Foreskin fibroblast (primary cell): ENCODE measurements at places on chromosomes 6 and 20.

- DNase-seq = no peak
These were observed 73.6 kb downstream of the NOL4L start for GRCh38 chr20:32511358-32512046.

DNA sequence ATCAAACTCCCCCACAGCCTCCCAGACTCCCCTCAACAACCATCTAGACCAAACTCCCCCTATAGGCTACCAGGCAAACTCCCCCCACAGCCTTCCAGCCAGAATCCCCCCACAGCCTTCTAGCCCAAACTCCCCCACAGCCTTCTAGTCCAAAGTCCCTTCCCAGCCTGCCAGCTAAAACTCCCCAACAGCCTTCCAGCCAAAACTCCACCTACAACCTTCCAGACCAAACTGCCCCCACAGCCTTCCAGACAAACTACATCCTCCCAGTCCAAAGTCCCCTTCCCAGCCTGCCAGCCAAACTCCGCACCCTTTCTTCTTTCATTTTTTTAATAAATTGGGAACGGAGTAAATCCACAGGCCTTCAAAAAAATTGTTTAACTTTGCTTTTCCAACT is 37.4 kb upstream of the SYNDIG1 start:
- DNase-seq = no peak

DNA sequence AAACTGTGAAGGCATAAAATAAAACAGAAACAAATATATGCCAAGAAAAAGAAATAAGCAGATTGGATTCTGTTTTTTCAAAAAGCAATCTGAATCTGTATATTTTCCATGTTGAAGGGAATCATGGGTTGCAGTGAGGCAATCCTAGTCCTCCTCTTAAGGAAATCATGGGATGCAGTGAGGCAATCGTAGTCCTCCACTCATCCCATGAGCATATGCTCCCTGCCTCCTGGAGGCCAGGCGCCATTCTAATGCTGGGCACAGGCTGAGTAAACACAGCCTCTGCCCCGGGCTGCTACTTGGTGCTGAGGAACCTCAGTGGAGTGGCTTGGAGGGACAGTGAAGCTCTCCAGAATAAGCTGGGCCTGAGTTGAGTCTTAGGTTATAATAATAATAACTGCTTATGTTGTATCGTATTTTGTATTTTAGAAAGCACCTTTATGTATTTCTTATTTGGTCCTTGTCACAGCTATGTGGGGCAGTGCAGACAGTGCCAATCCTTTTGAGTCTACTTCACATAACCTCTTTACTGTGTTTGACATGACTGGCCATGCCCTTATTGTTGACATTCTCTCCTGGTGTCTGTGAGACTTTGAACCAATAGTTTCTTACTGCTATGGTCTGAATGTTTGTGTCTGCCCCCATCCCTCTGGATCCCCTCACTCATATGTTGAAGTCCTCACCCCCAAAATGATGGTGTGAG is 56.6 kb upstream of the CITED2 start:
- no peak for DNase-seq

DNA sequence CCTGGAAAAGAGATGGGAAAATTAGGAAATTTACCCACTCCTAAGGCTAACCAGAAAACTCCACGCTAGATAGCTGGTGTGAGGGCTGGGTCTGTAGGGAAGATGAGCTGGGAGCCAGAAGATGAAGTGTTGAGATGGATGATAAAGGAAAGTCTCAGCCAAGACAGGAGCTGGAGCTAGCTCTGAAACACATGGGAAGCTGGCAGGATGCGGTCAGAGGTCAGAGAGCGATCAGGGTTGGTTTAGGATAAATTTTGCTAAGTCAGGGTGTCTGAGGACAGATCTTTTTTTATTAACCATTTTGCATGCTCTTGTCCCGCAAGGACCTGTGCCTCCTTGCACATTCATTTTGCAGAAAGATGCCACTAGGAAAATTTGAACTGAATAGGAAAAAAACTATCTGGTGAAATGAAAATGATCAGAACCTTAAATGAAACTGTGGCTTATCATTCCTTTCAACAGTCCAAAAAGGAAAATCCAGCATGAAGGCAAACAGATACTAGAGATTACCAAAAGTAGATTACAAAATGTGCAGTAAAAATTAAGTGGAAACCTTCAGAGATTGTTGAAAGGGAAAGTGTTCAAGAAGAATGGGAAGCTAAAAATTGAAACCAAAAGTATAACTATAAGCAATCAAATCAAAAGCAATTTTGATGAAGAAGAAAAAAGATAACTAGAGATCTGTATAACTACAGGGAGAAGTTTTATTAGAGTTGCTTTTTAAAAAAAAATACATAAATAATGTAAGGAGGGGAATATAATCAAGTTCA is 10.7 kb upstream of the EDN1 start:
- peak; percentile 47 for DNase-seq

DNA sequence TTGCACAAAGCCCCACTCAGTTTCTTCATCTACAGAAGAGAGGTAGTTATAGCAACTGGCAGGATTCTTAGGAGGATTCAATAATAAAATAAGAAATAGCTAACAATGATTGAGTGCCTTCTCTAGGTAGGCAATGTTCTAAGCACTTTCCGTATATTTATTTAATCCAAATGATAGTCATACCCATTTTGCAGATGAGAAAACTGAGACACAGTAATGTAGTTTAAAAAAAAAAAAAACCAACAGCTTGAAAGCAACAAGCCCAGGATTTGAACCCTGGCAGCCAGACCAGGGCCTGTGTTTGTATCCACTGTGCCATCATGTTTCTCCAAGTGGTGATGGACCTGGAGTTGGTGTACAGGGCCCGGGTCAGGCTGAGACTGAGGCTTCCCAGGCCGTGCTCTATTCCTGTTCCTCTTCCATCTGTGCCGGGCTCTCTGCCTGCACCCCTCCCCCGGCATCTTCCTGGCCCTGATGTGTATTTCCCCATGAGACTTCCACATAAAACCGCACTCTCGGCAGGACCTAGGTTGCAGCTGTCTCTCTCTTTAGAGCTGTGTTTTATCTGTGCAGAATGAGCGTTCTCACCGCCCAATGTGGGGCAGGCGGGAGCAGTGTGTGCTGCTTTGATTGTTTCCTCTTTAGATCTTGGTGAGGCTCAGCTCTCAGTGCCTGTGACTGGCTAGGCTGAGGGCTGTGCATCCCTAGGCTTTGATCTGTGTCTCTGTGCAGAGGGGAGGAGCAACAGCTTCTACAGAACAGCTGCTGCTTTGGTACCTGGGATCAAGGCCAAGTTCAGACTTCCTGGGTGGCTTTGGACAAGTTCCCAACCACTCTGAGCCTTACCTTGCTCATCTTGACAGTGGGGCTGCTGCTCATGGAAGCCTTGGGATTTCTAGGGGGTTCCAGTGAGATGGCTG is 49.5 kb downstream of the TOX2 start:
- peak; percentile 67 for DNase-seq

- DNase-seq = no peak
These were observed 21.7 kb downstream of the SERPINB9 start for GRCh38 chr6:2881423-2881822.

DNA sequence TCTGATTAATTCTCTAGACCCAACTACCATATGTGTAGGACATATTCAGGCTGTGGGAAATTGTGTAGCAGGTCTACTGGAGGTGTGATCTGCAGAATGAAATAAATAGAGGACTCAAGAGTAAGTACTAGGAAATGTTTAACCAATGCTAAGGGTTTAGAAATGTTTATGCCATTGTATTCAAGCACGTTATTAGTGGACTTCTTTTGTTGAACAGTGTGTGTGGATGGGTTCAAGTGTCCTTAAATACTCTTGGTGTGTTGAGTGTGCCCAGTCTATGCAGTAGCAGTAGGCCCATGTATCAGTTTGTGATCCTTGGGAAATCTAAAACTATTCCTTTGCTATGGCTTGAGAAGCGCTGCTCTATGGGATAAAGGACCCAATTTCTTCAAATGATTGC is 112.1 kb downstream of the FARS2 start:
- no peak for DNase-seq

DNA sequence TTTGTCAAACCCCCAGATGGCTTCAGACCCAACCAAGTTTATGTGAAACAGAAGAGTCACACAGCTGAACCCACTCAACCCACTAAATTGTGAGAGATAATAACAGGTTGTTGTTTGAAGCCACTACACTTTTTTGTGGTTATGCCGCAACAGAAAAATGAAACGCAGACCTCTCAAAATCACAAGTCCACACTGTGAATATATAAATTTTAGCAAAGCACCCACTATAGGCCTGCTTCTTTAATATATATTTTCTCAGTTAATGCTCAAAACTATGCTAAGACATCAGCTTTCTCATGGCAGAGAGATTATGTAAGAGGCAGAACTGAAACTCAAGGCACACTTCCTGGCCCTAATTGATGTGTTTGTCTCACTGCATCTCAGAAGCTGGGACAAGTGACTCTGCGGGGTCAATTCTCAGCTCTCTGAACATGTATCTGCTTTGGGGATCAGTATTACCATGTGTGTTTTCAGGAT is 27.7 kb downstream of the MAP3K5 start:
- no peak for DNase-seq

DNA sequence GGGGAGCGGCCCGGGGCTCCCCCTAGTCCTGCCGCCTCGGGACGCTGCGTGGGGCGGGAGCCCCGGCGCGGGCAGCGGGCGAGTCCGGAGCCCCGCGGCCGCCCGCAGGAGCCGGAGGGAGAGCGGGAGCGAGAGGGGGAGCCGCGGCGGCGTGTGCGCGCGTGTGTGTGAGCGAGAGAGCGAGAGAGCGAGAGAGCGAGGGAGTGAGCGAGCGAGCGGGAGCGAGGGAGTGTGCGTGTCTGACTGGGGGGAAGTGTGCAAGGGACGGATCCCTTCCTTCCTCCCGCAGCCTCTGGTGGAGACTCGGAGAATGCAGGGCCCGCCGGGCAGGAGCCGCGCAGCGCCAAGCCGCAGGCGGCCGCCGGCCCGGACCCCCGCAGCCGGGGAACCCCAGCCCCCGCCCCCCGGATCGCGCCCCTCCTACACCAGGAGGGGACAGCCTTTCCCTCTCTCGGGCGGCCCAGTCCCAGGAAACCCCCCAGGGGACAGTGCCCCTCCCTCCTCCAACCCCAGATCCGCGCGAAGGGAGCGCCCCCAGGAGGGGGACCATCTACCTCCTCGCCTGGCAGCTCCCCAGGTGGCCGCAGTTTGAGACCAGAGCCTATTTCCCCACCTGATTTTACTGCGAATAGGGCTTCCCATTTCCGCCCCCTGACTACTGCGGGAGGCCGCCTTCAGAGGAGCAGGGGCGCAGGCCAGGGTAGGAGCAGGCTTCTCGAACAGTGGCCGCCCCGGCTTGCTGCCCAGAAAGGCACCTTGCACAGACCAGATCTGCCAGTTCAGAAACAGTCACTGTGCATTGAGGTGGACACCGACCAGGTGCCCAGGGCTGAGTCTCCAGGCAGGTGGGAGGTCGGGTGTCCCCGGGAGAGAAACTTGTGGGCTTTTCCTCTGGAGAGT is at the start of gene CDH22:
Gene CDH22 (minus strand): TSS at position 241 of the 900 bp plus-strand sequence. CDS start 57,204 bp downstream, outside the sequence.
- peak; percentile 64 for DNase-seq

- DNase-seq = no peak
These were observed 64.3 kb upstream of the PAK5 start for GRCh38 chr20:9903048-9903655.

DNA sequence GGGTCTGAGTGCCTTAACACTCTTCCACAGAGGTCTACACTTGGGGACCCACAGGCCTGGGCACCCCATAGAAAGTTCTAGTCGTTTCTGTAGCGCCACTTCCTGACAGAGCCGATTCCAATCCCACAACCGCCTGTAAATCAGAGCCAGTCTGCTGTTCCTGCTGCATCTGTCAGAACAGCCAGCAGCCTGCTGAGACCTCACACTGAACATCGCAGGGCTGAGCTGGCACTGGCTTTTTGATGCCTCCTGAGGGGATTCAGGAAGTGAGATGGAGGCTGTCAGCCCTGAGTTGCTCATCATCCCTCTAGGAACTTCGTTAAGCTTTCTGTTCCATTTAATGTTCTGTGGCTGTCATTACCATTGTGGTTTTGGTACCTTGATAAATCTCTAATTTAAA is 48.9 kb downstream of the DCBLD1 start:
- peak; percentile 42 for DNase-seq

- DNase-seq = no peak
These were observed 2.3 kb upstream of the HLA-DMA start for GRCh38 chr6:32954986-32955802.

DNA sequence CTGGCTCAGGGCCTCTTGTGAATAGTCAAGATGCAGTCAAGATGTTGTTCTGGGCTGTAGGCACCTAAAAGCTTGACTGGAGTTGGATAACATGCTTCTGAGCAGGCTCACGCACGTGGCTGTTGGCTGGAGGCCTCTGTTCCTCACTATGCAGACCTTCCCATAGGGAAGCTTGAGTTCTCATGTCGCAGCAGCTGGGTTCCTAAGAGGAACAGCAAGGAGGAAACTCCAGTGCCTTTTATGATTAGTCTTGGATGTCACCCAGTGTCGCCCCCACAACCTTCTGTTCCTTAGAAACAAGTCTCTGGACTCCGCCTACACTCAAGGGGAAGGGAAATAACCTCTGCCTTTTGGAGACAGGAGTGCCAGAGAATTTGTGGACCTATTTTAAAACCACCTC is 210.7 kb downstream of the BCAS1 start:
- peak; percentile 23 for DNase-seq

DNA sequence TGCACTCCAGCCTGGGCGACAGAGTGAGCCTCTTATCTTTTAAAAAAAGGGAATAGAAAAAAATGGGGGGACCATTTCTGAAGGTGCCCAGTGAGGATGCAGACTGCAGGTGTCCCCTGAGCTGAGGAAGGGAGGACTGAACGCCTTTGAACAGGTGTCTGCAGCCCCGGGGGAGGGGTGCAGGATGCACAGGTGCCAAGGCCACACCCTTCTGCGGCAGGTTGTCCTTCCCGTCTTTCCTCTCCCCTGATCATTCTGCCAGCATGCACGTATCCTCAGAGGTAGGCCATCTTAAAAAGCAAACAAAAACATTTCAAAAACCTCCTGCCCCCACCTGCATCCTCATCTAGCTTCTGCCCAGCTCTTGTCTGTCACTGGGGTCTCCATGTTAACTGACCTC is 101.3 kb downstream of the MTHFD1L start:
- DNase-seq = no peak

DNA sequence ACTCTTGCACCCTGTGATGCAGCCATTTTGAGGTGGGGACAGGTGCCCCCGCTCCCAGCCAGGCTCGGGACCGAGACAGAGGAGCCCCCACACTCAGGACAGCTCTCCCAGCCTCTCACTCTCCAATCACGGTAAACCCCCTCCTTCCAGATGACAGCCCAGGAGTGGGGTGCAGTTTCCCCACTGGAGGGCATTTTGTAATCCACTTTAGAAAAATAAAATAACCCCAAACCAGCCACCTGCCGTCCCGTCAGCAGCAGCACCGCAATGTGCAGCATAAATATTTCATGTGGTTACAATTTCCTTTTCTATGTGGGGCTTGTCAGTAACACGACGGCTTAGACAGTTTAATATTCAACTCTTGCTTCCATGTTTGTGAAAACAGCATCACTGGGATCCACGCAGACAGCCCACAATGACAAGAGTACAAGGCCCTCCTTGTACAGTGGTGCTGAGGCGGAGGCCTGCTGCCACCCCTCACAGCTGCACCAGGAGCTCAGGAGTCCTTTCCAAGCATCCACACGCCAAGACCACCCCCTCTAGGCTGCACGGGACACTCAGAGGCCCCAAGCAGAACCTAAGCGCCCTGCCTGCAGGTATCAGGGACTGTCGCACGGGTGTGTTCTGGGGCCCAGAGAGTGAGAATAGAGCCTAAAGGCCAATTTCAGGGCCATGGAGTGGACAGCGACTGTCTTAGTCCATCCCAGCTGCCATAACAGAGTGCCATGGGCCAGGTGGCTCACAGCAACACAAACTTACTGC is 116.7 kb downstream of the JPH2 start:
- no peak for DNase-seq

GRCh38 chr20:16062661-16063581 is 510.3 kb downstream of the KIF16B start:
- DNase-seq = peak; percentile 58
